Ovary (tissue), 10 donors: ENCODE measurements at places on chromosomes 3 and 15. TPM values are rescaled to one million over a fixed set of nuclear protein-coding genes. Genes with fewer than 3 reads are reported as not detected.

The CCR5 gene
- 2.1 TPM for total RNA-seq

The TRPC1 gene
- total RNA-seq, result 35.5 TPM

The SEMA7A gene
- total RNA-seq, result 8.3 TPM

The MASP1 gene
- total RNA-seq, result 5.4 TPM

The GOLGA6L7 gene
- not detected for total RNA-seq

The SLC12A1 gene
- total RNA-seq, result not detected
